ENCODE measurements at places on chromosomes 3 and 15.

DNA sequence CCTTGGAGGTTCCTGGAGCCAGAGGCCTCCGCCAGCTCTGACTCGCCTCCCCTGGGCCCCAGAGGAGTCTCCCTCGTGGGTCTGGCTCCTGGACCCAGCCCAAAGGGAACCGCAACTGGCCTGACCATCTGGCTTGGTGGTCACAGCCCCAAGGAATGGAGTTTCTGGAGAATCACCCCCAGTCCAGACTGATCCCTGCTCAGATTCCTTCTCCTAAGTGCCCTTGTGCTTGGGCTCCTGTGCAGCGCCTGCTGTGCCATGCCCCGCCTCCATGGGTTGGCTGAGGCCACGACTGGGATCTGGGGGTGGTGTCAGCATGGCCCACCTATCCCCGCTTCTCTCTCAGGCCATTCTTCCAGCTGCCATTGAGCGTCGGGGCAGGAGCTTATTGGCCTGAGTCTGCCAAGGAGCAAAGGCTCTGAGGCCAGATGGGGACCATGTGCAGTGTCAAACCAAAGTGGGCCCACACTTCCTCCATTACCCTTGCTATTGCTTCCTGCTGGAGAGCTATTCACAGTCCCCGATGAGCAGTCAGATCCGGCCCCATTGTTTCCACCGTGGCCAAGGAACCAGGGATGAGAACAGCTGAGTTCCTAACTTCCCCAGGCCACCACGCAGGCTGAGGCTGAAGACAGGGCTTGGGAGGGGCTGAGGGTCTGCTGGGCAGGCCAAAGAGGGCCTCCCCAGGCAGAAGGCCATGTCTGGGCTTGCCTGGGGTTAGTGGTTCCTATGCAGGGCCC, 19.0 kb downstream of the CSPG4 start:
- no peak for DNase-seq

DNA sequence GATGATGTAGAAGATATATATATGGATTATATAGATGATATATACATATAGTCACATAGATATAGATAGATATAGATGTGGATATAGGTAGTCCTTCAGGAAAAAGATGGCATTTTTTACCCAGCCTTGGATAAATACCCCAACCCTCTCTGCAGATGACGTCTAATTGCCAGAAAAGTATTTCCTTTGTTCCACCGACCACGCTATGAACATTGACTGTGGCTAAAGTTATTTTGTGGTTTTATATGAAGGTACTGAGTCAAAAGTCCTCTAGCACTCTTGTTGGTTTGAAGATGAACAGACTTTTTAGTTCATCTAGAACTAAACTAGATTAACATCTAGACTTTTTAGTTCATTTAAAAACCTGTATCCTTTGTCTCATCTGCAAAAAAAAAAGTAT, 207.7 kb downstream of the PLOD2 start:
- DNase-seq: no peak

- no peak for DNase-seq
These were observed 37.1 kb downstream of the OXNAD1 start for GRCh38 chr3:16302082-16302631.

DNA sequence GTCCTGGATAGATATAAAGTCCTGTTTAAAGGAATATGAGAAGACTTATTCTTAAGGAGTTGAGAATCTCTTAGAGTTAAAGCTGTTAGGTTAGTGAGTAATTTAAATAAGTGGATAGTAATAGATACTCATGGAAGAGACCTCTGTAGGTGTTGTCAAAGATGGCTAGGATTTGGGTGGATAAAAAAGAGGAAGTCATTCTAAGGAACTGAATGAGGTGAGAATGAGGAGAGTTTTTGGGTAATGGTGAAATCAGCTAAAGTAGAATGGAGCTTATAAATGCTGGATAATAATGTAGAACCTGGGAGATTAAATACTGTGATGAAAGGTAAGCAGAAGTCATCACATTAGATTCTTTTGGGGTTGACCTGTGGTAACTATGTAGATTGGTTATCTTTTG, 8.1 kb downstream of the ARIH1 start:
- no peak for DNase-seq

DNA sequence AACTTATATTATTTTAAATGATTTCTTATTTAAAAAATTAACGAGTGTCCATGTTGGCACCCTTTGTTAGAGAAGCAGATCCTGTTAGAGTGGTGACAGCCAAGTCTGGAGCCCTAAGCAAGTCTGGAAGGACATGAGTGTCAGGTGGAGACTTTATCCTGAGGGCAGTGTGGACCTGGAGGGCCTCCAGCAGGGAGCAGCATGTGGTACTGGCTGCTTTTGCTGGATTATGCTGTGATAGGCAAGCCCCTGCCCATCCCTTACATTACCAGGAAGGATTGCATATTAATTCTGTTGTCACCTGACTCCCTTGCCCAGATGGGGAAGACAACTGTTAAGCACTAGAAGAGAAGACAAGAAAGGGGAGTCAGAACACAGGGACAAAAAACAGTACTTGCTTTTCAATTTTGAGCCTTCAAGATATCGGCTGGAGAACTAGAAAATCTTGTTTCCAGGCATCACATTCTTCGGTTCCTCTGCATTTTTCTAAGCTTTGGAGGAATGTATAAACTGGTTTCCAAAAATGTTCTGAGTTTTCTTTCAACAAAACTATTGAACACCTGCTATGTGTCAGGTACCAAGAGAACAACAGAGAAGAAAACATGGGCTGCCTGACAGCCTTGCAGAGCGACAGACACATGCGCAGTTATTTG, 22.7 kb downstream of the ZNF860 start:
- no peak for DNase-seq

GRCh38 chr15:41932511-41933289, 38.8 kb upstream of the SPTBN5 start:
- DNase-seq: no peak

DNA sequence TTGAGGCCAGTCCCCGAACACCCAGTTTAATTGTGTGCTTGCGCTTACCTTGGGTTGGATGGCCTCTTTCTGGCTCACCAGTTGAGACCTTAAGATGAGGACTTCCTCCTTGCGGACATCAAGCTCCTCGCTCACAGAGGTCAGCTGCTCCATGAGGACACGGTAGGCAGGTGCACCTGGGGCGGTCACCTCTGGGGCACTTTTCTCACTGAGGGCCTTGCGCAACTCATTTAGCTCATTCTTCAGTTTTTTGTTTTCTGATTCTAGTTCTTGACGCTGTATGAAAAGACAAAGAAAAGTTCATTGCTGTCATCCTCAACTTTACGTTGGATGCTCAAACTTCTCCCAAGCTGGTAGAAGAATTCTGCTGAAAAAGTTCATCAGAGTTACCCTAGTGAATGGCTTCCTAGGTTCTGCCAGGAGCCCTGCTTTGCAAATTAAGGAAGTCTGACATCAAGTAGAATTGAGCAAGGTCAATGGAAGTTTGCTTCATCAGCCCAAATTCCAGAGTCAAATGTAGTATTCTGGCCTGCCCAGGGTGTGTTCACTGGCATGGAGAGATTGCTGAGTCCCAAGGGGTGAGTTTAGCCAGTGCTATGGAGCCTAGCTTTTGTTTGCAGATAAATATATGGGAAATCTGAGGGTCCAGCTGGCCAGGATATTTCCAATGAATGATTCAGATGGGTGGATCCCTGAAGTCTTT, 55.8 kb upstream of the MYO5C start:
- DNase-seq: no peak

- no peak for DNase-seq
These were observed 15.7 kb downstream of the AQR start for GRCh38 chr15:34953851-34954250.

DNA sequence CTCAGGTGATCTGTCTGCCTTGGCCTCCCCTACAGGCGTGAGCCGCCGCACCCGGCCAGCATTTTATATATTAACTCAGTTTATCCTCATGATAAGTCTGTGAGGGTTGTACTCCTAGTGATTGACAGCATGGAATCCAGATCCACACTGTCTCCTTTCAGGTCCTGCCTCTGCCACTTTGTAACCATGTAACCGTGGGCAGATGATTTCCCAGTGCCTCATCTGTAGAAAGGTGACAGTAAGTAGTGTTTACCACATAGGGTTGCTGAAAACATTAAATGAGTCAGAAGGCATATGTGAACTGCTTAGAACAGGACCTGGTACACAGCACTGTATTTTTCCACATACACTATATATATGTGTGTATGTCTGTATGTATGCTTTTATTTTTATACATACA, 2.4 kb downstream of the FYTTD1 start:
- peak; percentile 4 for DNase-seq

- peak; percentile 16 for DNase-seq
These were observed 71.1 kb upstream of the OXTR start for GRCh38 chr3:8840556-8840955.

DNA sequence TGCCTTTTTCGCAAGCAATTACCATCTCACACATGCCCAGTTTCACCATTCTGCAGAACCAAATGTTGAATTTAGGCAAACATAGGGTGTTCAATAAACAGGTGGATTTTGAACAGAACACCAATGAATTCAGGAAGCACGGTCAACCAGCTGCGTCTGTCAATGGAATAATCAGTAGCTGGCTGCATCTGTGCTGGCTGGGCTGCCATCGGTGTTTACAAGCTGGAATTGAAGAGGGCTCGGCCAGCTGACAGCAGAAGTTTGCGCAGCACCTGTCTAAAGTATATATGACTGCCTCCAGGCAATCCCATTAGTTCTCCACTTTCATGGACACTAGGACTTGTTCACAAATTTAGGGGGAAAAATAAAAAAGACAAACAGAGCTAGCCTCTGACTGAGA, 996.4 kb upstream of the CFAP20DC start:
- no peak for DNase-seq

DNA sequence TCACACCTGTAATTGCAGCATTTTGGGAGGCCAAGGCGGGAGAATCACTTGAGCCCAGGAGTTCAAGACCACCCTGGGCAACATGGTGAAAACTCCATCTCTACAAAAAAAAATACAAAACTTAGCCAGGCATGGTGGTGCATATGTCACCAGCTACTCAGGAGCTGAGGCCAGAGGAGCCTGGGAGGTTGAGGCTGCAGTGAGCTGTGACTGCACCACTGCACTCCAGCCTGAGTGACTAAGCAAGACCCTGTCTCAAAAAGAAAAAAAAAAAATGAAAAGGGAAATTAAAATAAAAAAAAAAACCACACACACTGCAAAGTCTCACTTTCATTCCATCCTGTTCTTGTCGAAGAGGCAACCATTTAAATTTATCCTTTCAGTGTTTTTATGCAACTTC, 100.8 kb upstream of the PIAS1 start:
- no peak for DNase-seq

DNA sequence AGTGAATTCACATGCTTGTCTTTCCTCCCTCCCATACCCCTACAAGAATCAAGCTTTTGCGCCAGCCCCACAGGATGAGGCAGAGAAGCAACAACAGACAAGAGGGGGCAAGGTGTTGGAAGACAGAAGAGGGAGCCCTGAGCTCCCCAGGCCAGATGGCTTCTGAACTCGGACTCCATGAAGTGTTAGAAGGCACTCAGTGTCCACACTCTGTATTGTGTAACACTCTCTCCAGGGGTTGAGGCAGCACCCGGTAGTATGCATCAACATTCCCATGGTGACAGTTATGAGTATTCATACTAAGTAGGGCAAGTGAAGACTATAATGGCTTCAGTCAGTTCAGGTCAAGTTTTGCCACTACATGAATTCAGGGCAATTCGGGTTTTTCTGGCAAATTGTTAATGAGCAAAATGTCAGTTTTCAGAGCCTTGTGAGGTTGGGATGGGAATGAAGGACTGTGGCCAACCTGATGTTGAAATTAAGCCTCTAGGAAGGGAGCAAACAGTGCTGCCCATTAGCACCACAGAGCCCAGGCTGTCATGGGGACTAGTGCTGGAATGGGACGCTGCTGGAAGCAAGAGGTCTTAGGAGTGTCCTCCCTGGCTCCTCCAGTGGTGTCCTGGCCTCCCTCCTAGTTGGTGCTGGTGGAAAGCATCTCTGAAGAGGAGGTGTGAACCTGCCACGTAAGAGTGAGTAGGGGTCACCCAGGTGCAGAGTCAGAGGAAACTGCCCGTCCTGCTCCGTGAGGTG, 79.4 kb downstream of the KLF15 start:
- no peak for DNase-seq

DNA sequence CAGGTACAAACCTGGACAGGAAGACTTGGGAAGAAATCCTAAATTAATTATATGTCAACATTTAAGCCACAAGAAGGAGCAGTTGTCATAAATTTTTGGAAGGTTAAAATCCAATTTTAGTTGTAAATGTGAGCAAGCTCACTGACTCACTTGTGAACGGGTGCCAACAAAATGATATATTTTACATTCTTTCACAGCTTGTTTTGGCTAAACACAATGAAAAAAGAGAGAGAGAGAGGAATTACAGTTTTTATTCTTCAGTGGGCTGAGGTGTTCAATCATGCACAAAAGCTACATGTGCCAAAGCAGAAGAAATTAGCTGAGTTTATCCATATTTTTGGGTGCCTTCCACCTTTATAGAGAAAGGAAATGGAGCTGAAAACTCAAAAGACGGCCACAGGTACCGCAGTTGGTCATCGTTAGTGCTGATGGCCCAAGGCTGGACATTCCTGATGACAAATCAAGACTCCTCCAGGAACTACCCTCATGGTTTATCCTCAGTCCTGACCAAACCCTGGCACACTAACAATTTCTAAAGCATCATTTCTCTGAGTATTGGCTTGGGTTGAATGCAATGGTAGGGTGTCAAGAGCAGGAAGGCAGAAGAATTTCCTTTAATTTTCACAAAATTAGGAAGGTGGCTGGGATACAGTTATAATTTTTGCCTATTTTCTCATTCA, 37.6 kb upstream of the WNT5A start:
- DNase-seq: peak; percentile 63

DNA sequence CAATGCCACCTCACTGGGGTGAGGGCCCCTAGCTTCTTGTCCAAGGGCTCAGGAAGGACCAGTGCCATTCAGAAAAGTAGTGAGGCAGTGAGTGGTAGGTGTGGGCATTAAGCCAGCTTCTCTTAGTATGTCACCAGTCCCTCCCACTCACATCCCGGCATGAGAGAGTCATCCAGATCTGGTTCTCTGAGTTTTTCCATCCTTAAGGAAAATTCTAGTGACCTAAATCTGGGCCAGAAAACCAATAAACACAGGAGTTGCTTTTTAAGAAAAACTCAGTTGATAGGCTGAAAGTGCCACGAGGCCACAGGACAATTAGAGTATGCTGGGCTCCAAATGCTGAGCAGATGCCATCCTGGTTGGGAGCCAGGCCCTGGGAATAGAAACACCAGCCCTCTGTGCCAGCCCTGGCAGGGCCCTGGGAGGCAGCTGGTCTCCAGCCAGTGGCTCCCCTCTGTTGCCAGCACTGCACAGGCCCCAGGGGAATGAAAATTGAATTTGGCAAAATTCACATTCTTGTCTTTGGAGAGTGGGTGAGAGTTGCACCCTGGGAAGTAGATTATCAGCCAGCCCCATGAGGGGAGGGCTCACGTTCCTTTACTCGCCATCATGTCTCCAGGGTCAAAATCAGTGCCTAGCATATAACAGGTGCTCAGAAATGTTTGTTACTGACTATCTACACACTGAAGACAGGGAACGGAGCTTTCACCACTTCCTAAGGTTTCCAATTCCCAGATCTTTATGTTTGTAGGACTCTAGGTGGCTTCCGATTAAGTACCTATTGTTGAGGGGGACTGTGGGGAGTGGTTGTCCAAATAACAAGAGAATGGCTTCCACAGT, 52.8 kb downstream of the FAM43A start:
- DNase-seq: peak; percentile 62

- DNase-seq: no peak
These were observed 35.1 kb downstream of the GASK1A start for GRCh38 chr3:43014241-43014640.
